ENCODE measurements at places on chromosomes 3 and 15.
A peak's percentile ranks its signal among the peaks of the same experiment; 100 is the strongest.

DNA sequence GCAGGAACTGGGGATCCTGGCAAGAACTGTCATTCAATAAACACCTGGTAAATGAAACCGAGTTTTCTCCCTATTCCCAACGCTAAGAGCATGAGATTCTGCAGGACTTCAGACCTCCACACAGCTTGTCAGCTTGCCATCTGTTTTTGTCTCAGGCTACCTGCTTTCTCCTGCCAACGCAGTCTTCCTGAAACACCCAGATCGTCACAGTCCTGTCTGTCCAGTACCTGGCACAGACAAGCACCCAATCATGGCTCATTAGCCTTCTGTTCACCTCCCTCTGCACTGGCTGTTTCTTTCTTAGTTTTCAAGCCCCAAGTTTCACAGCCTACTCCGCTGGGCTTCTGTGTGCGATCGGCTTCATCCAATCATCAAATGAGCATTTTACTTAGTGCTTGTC is 5.0 kb downstream of the SLC12A8 start:
- no peak for DNase-seq

- no peak for DNase-seq
These were observed 21.2 kb downstream of the WHAMM start for GRCh38 chr15:82830427-82831173.

DNA sequence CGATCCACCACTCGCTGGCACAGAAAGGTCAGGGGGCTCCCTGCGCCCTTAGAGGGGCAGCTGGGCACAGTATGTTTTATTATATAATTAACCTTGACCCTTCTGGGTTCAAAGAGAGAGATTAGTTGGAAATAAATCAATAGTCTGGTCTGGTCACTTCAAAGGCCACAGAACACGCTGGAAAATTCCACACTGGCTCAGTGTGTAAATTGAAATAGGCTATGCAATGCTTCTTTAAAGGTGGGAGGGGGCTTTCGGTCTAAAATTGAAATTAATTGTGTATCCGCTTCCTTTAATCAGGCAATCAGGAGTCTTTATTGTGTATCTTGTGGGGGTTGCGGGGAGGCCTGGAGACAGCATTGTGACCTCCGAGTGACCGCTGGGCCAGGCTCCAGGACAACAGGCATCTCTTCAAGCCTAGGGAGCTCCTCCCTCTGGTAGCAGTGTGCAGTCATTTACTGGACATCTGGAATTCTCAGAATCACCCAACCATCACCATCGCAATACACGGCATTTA is 8.0 kb downstream of the RNU5B-1 start:
- DNase-seq: no peak

- DNase-seq: no peak
These were observed 21.9 kb downstream of the KY start for GRCh38 chr3:134628884-134629283.

GRCh38 chr3:131048030-131048429 is 21.4 kb downstream of the NEK11 start:
- no peak for DNase-seq

DNA sequence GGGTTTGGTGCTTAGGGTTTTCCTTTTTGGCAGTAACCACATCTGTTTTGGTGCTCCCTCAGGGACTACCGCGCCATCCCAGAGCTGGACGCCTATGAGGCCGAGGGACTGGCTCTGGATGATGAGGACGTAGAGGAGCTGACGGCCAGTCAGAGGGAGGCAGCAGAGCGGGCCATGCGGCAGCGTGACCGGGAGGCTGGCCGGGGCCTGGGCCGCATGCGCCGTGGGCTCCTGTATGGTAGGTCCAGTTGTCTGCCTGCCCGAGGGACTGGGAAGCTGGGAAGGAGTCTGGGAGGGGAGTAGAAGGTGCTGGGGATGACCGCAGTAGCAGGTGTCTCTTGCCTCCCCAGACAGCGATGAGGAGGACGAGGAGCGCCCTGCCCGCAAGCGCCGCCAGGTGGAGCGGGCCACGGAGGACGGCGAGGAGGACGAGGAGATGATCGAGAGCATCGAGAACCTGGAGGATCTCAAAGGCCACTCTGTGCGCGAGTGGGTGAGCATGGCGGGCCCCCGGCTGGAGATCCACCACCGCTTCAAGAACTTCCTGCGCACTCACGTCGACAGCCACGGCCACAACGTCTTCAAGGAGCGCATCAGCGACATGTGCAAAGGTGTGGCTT is 6.4 kb downstream of the MCM2 start:
- no peak for DNase-seq

DNA sequence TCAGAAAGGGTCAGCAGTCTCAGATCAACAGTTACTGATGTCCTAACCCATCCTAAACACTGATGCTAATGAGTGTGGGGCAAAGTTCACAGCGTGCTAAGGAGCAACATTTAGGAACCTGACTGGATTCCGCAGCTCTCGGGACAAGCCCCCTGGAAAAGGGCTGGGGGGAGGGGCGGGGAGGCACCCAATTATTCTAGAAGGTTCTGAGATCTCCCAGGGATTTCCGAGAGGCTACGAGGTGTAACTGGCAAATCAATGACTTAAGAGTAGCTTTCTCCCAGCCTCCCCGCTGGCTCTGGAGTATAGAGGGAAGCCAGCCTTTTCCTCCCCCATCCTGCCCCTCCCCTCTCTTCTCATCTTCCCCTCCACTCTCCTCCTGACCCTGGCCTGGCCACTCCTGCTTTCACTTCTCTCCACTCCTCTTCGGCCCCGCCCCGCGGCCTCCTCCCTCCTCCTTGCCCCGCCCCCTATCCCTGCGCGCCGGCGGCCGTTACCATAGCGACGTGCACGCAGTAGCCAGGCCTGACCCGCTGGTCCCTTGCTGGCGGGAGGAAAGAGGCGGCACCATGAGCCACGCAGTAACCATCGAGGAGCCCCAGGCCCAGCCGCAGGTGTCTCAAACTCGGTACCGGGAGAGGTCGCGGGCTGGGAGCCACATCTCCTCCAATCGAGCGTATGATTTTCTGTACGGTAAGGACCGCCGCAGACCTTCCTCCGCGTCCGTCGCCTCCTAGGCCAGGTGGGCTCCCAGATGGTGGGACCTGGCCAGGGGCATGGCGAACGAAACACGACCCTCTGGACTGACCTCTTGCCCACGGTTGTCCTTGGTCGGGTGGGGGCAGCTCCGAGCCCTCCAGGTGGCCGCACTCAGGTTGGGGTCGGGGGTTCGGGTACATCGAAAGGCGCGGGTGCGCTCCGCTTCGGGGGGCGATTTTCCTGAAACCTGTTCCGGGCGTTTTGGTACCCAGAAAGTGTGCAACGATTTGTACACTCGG is at the start of gene CFAP91:
CFAP91 (plus strand) TSS at position 493 of the 998 bp plus-strand sequence; CDS start at position 570, 77 bp downstream.
- DNase-seq: peak; percentile 74

- DNase-seq: no peak
These were observed 644.7 kb downstream of the OTOL1 start for GRCh38 chr3:162141272-162141791.

DNA sequence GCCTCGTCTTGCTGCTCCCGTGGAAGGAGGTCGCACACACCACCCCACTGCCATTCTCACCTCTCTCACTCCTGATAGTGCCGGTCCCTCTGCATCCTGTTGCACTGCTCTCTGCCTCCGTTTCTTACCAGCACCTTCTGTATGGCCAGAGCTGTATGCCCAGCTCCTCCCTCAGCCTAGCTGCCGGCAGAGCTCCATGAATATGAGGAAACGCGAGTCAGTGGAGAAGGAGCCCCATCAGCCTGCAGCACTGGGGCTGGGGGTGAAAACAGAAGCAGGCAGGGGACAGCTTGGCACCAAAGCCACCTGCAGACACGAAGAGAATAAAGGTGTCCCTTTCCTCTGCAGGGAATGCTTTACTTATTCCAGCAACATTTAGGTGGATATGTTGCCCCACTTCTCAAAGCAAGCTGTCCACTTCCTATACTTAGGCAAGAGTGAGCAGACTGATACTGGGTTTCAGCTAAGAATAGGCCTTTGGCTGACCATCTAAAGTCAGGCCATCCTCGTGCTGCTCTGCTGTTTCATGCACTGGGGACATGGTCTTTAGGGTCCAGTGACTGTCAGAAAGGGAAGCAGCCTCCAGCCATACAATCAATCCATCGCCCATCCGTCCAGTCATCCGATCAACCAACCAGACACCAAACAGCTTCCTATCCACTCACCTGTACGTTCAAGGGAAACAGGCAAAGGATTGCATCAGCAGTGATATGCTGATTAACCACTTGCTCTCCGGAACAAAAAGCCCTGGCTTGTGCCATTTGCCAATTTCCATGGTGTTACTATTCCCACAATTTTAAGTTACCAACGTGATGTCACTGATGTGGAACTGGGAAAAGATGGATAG is 222.7 kb downstream of the XXYLT1 start:
- DNase-seq: no peak

DNA sequence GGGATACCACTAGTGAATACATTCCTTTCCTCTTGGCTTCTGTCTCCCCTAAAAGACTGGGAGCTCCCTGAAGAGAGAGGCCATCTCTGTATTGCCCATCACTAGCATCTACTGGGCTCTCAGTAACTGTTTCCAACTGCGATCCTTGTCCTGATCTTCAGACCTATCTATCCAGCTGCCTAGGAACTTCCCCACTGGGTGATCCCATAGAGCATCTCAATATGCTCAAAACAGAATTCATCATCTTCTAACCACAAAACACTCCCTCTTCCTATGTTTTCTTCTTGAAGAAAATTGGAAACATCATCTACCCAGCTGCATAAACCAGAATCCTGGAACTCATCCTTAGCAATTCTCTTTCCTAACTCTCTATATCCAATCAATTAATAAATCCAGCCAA is 54.6 kb downstream of the PLD1 start:
- DNase-seq: no peak

- no peak for DNase-seq
These were observed 135.1 kb downstream of the TBL1XR1 start for GRCh38 chr3:177062052-177062732.

DNA sequence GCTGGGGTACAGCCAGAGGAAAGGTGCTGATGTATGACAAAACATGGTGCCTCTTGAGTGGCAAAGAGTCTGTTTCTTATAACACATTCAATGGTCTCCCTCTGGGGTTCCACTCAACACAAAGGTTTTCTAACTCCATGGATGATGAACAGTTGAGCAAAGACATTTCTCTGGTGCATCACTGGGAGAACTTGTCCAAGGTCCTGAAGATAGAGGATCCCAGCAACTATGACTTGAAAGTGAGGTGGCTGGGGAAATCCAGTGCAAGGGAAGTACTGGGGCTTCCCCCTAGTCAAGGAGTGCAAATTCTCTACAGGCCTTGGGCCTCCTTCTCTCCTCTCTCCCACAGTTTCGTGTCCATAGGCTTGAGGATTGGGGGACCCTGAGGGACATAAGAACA is 431.1 kb downstream of the WDR72 start:
- DNase-seq: no peak

GRCh38 chr3:132679911-132680310 is 19.8 kb downstream of the UBA5 start:
- DNase-seq: no peak

- DNase-seq: no peak
These were observed 32.0 kb downstream of the CORO2B start for GRCh38 chr15:68610825-68611224.

DNA sequence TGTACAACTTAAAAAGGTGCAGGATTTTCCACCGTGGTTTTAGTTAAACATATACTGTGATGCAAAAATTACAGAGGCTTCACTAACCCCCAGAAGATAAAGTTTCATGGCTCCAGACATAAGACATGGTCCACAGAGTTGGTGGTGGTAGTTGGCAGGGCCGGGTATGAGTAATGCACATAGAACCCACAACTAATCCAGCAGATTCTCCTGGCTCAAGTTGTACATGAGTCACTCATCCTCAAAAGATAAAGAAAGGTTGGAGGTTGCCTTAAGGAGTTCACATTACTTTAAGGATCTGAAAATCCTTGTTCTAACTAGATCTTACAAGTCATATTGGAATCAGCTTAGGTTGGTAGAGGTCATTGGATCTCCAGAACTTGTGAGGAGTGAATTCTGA is 98.3 kb upstream of the ZBTB20 start:
- no peak for DNase-seq

GRCh38 chr3:161694682-161695564 is 198.3 kb downstream of the OTOL1 start:
- DNase-seq: no peak

DNA sequence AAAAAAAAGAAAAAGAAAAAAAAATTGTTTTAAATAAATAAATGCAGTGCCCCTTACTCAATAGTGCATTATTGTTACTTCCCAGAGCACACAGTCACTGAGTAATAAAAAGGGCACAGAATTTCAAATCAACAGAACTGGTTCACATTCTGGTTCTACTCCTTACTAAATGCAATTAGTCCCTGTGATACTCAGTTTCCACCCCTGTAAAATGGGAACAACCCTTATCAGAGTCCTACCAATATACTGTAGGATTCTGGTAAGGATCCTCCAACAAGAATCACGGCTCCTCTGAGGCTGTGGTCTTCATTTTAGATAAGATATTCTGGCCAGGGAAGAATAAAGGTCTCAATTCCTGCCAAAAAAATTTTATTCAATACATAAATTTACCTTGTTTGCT is 50.7 kb downstream of the ITGB5 start:
- no peak for DNase-seq
